ENCODE measurements at places on chromosomes 4 and X.

DNA sequence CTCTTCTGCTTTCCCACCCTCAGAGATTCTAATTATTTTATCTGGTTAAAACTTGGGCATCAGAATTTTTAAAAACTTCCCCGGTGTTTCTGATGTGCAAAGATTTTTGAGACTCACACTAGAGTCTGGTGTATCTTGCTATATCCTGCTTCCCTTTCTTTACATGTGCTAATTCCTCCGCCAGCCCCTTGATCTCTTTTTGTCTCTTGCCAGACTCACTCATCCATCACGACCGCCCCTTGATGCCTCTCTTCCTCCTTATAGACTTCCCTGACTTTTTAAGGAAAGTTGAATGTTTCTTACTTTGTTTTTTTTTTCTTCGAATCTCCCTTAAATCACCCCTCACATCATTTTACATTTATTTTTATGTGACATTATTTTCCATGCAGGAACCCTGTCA, 274.9 kb upstream of the PITX2 start:
- no peak for DNase-seq

- DNase-seq = no peak
These were observed 112.7 kb downstream of the SH3RF1 start for GRCh38 chr4:169158046-169158445.

- DNase-seq = no peak
These were observed 75.2 kb downstream of the INTS12 start for GRCh38 chr4:105633241-105633640.

DNA sequence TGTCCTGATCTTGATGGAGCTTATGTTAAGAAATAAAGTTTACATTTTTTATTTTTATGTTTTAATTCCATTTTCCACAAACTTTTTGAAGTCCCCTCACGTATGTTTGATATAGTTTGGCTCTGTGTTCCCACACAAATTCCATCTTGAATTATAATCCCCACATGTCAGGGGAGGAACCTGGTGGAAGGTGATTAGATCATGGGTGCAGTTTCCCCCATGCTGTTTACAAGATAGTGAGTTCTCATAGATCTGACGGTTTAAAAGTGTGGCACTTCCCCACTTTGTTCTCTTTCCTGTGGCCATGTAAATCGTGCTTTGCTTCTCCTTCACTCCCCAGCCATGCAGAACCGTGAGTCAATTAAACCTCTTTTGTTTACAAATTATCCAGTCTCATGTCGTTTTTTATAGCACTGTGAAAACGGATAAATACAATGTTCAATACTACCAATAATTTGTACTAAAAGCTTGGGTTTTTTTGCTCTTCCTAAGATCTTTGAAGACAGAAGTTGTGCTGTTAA, 89.8 kb downstream of the PAPSS1 start:
- no peak for DNase-seq

DNA sequence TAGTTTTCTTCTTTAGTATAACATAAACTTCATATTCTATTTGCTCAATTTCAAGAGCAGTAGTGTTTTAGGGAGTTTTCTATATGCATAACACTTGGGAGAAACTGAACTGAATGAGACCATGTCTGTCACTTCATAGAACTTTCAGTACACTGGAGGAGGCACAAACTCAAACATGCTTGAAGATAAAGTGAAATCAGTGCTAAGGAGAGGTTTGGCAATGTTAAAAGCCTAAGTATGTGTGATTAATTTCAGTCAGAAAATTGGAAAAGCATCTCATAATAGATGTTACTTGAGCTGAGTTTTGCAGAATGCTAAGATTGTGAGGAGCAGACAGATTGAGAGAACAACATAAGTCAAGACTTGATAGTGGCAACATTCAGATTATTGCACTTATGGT, 411.2 kb upstream of the HS3ST1 start:
- DNase-seq = no peak

DNA sequence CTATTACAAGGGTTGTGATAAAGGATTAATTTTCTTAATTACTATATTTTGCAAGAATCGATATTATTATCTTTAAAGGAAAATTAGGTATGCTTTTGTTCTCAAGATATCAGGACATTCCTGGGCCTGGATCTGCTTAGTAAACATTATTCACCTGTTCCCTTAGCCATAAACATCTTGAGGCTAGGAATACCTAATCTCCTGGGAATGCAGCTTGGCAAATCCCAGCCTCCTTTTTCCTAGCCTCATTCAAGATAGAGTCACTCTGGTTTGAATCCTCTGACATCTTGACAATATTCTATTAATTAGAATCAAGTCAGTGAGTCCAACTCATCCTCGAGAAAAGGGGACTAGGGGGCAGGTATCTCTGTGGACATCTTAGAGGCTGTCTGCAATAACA, 327.1 kb downstream of the STIM2 start:
- DNase-seq = no peak

DNA sequence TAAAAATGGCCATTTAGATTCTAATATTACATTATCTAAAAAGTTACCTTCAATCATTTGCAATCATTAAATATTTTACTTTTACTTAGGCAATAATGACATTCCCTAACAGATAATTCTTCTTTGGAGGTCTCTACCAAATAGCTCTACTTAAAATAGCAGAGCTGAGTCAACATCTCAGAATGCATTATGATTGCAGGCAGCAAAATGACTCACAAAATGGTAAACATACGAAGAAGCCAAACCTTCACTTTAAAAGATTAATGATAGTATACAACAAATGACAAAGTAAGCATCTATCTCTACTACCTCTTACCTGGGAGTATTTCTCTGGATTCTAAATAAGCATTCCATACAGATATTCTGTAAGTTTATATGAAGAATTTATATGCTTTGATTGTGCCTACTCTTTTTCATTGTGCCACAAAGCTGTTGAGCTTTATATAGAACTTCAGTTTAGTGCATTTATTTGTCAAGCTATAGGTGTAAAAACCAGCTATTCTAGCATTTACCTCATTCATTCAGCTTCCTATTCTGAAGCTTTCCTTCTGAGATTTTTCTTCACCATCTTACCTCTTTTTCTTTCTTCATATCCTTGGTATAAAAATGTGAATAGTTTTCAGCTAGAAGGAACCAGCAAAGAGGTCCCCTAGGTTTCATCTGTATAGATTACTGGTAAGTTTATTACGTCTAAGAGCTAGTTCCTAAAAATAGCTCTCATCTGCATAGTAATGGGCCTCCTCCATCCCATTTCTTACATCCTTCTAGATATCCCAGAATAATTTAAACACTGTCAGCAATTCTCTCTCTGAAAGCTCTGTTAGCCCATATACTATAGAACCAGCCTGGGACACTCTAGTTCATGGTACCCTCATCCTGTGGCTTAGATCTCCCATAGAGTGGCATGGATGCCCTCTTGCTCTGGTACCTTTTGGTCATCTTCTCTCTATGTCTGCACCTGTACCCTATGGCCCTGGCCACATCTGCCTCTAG, 17.2 kb upstream of the SPCS3 start:
- DNase-seq = no peak

GRCh38 chrX:131735127-131735526, 191.3 kb downstream of the OR13H1 start:
- DNase-seq = no peak

DNA sequence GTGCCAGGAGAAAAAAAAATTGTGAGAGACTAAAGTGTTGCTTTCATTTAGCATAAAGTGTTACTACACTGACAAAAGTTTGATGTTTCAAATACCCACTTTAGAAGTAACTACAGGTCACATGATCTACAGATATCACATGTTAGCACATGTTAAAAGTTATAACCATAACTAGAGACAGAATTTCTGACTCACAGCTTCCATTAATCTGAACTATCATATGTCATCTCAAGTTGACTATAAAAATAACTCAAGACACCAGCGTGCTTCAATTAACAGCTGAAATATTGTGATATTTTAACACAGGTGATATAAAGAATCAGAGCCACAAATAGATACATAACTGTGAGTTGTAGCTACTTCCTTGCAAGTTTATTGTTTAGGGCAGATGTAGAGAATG, 591.5 kb upstream of the PITX2 start:
- DNase-seq = no peak

- no peak for DNase-seq
These were observed 246.0 kb downstream of the EVC2 start for GRCh38 chr4:5462254-5462835.

DNA sequence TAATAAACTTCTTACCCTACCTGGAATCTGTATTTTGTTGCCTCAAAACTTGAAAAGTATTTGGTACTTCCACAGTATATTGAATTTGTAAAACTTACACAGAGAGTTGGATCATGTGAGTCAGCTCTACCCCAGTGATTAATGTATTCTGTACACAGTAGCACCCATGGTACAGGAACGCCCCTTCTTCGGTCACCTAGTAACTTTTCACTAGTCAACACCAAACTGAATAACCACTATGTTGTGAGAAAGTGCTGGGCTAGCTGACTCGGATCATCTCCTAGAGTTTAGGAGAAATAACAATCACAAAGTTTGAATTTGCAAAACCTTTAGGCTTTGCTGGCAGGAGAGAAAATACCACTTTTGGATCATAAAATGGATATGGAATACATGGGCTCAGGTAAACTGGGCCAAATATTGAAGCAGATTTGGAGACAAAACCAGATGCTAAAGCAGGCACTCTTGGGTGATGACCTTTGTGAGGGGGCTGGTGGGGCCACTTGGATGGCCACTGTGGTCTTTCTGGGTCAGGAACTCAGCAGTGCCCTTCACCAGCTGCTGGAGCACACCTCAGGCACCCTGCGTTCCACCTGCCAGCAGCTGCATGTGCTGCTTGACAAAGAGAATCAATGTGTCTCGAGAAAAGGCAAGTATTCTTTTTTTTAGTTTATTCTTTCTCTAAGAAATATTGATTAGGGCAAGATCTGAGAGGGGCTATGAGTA, at the start of gene DTHD1:
Gene DTHD1, plus strand, starts transcription at position 233 of the 723 bp plus-strand sequence. Its CDS starts 143 bp downstream, at position 376.
- peak; percentile 7 for DNase-seq

GRCh38 chrX:132622130-132622529, 133.3 kb upstream of the MBNL3 start:
- DNase-seq = no peak

DNA sequence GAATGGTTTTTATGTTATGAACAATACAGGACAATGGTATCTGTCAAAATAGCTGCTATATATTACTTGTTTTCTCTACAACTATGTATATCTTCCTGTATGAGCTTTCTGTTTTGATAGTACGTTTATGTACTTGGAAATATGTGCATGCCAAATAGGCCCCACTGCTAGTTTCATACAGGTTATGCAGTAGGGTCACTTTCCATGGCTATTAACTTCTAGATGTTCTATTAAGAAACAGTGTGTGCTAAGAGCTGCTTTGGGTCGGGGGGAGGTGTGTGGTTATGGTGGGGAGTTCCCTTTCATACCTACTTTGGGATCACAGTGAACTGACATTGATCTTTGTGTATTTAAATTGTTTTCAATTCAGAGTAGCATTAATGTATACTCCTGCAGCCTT, 30.9 kb downstream of the RBPJ start:
- DNase-seq = no peak

All from CD8-positive, alpha-beta memory T cell (primary cell).